ENCODE measurements at places on chromosomes 11 and 22.

GRCh38 chr11:67265633-67266448 is 432 bp upstream of the GRK2 start:
- peak; percentile 93 for DNase-seq

GRCh38 chr11:24828938-24829605 is 332.2 kb downstream of the LUZP2 start:
- DNase-seq = no peak

DNA sequence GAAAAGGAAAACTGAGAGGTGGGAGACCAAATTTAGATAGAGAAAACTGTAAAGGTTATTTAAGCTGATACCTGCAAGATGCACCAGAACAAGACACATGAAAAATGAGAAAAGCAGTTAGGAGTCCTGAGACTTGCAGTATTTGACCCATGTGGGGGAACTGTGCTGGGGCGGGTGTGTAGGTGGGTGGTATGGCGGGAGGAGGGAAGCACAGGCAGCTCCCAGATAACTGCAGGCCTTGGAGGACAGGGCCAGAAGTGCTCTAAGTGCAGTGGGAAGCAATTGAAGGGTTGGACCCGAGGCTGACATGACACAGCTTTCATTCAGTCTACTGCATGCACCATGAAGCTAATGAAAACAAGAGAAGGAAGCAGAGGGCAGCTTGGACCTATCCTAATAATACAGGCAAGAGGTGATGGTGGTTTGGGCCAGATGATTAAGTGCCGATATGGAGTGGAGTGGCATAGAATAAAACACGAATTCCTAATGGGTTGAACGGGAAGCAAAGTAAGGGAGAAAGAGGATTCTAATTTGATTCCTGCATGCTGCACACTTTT is 48.0 kb upstream of the ANO3 start:
- no peak for DNase-seq

- DNase-seq = no peak
These were observed 17.4 kb downstream of the SLC43A3 start for GRCh38 chr11:57409321-57410100.

DNA sequence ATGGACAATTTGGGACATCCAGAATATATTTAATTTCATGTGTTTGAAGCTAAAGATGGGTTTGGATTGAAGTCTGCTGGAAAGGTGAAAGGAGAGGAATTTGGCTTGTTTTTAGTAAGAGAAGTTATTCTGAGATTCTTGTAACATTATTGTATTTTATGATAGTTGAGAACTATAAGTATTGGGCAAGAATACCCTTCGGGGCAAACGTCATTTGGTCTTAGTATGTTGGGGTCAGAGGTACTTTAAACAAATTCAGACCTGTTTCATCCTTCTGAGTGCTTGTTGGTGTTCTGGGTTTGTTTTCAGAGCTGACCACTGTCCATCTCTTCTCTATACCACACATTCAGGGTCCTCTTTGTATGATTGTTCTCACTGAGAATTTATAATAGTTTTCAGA is 19.5 kb downstream of the PANX1 start:
- DNase-seq = no peak

DNA sequence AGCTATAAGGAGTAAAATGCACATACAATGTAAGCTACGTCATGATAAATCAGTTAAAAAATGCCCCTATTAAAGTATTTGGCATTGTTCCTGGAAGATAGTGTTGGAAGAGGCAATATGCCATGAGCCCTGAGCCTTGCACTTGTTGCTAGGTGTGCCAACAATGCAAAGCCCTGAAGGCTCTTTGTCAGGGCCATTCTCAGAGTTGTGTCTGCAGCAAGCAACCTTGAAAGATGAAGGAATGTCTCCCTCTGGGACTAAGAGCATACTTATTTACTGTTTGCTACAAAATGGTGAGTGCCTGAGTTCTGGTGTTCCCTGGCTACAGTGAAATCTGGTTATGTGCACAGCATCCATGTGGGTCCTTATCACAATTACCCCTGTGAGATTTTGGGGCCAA is 322.3 kb upstream of the FAT3 start:
- no peak for DNase-seq

Data from GM20000 (cell line).